Smooth muscle cell of bladder (primary cell): ENCODE measurements at places on chromosomes 16 and 17. TPM values are rescaled to one million over a fixed set of nuclear protein-coding genes. Genes with fewer than 3 reads are reported as not detected.

Gene KRTAP17-1
- not detected in 2 replicates for total RNA-seq

Gene GNPTG
- total RNA-seq = 40.2 and 60.1 TPM in 2 replicates

Gene RILP
- 6.7 and 7.5 TPM in 2 replicates for total RNA-seq

Gene KRTAP4-9
- not detected in 2 replicates for total RNA-seq

Gene THRA
- total RNA-seq = 18.9 and 27.4 TPM in 2 replicates

Gene GJC1
- 5.1 and 7.1 TPM in 2 replicates for total RNA-seq

Gene RNU2-1
- total RNA-seq = not detected in 2 replicates

Gene NLRP1
- 19.6 and 26.0 TPM in 2 replicates for total RNA-seq

Gene ACOX1
- 49.1 and 63.6 TPM in 2 replicates for total RNA-seq

Gene KRT17
- total RNA-seq = 6.4 and 7.3 TPM in 2 replicates

Gene GRAP
- total RNA-seq = 0.14 and 0.18 TPM in 2 replicates

Gene FBXW10
- total RNA-seq = 0.09 TPM in 1 of 2 replicates, not detected in the other

Gene CCL8
- total RNA-seq = 0.46 and 8.8 TPM in 2 replicates

Gene TEKT5
- 0.09 and 0.14 TPM in 2 replicates for total RNA-seq

Gene KRT28
- total RNA-seq = not detected in 2 replicates

Gene G6PC1
- not detected in 2 replicates for total RNA-seq

Gene CDC6
- 1.4 and 1.8 TPM in 2 replicates for total RNA-seq

Gene TBC1D28
- total RNA-seq = not detected in 2 replicates

Gene INCA1
- 0.37 and 0.57 TPM in 2 replicates for total RNA-seq

Gene CLEC18C
- under 0.01 and 0.09 TPM in 2 replicates for total RNA-seq

Gene RHBDF2
- 2.3 and 6.1 TPM in 2 replicates for total RNA-seq

Gene FAM20A
- total RNA-seq = 22.9 and 32.9 TPM in 2 replicates

Gene CCL14
- total RNA-seq = not detected in 2 replicates

Gene RND2
- 0.92 and 1.00 TPM in 2 replicates for total RNA-seq

Gene PSMD3
- total RNA-seq = 76.9 and 83.2 TPM in 2 replicates
